ENCODE measurements at places on chromosomes 11 and 22.

DNA sequence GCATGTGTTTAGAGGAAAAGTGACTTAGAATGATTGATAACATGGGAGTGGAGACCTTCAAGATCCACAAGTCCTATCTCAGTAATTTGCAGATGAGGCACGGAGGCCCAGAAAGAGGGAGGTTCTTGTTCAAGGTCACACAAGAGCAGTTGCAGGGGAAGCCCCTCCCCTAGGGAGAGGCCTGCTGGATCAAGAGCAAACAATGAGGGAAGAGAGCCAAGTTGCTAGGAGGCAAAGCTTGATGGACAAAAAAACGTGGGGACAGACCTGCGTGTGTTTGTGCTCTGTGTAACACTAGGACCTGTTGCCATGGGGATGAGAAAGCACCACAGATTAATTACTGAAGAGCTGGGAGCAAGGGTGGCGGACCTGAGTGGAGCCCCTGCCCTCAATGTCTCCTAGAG lies 6.4 kb upstream of the MFRP start:
- no peak for DNase-seq

DNA sequence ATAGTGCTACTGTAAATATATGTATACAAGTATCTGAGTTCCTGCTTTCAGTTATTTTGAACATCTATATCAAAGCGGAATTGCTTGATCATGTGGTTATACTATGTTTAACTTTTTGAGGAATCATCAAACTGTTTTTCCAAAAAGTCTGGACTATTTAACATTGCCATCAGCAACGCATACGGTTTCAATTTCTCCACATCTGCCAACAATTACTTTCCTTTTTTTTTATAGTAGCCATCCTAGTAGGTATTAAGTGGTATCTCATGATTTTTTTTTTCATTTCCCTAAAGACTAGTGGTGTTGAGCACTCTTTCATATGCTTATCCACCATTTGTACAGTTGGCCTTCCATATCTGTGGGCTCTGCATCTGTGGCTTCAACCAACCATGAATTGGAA lies 1.3 kb upstream of the UBE4A start:
- no peak for DNase-seq

GRCh38 chr11:102386136-102386734 lies 39.2 kb downstream of the BIRC2 start:
- no peak for DNase-seq

GRCh38 chr11:2428322-2428795 lies 16.0 kb downstream of the TRPM5 start:
- peak; percentile 98 for DNase-seq

GRCh38 chr11:63017306-63017974 lies 1.8 kb upstream of the SLC22A8 start:
- no peak for DNase-seq

DNA sequence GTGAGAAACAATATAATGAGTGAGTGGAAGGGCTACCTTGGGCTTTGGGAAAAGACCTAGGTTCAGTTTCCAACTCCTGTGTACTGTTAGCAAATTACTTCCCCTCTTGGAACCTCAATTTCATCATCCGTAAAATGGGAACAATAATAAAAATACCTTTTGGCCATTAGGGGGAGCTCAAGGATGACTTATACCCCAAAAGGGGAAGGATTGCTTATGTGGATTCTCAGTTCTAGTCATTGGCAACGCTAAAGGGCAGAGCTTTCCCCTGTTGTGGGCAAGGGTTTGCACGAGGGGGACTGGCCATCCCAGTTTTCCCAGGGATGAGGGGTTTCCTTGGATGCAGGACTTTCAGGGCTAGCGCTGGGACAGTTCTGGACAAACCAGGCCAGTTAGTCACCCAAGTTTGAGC lies 3.1 kb upstream of the COMMD9 start:
- DNase-seq, result no peak

GRCh38 chr11:62075438-62075837 lies 48.4 kb upstream of the INCENP start:
- DNase-seq, result no peak

DNA sequence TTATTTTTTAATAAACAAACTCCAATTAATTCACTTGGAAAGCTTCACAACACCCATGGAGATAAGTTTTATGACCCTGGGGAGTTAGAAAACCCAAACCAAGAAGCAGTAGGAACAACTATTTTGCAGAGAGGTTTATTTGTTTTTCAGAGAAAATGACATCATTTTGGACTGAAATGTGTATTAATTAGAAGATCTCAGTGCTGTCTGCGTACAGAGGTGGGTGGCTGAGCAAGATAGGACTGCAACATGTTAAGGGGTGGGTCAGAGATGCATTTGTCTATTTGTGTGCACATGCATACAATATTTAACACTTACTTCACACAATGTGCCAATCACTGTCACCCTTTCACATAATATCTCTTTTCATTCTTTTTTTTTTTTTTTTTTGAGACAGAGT lies 1.1 kb downstream of the SCGB1A1 start:
- no peak for DNase-seq

- no peak for DNase-seq
These were observed 56.1 kb upstream of the EIF3M start for GRCh38 chr11:32527261-32528175.

- DNase-seq, result peak; percentile 67
These were observed 61.9 kb downstream of the ADM start for GRCh38 chr11:10366568-10367331.

DNA sequence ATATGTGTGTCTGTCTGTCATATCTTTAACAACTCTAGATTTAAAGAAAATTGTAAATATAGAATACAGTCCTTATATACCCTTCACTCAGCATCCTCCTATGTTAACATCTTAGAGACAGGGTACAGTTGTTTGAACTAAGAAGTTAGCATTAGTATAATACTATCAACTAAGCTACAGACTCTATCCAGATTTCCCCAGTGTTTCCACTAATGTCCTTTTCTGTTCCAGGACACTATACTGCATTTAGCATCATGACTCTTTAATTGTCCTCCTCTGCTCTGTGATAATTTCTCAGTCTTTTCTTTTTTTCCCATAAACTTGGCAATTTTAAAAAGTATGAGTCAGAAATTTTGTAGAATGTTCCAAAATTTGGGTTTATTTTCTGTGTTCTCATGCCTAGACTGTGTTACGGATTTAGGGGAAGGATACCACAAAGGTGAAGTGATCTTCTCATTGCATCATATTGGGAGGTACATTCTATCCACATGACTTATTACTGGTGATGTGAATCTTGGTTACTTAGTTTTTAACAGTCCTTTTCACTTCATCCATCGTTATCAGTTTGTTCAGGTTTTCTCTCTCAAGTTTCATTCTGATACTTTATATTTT lies 168.4 kb downstream of the SBF2 start:
- no peak for DNase-seq

DNA sequence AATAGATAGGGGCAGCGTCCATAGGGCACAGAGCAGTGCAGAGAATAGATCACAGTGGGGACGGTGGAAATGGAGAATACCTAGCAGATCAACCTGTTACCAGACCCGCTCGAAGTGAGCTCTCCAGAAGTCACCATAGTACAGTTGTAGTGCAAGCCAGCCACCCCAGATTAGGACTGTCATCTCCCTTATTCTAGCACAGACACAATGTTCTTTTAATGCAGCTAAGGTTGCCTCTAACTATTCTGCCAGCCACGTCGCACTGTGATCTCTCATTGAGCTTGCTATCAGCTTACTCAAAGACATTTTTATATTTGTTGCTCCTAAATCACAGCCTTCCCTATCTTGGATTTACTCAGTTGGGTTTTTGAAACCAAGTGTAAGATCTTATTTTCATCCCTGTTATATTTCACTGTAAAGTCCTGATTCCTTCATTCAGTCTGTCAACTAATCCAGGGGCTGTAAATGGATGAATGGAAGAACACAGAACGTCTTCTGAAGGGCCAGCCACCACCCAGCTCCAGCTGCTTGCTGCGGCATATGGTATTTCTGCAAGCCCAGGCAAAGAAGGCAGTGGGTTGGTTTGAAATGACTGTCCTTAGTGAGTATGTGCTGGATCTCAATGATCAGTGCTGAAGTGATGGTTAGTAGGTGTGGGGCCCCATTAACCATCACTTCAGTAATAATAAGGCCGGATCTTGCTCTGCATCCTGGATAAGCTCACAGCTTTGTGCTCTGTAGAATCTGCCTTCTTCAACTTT lies 3.4 kb downstream of the PARVA start:
- DNase-seq, result no peak

GRCh38 chr11:22244986-22245592 lies 52.2 kb downstream of the ANO5 start:
- DNase-seq, result no peak

DNA sequence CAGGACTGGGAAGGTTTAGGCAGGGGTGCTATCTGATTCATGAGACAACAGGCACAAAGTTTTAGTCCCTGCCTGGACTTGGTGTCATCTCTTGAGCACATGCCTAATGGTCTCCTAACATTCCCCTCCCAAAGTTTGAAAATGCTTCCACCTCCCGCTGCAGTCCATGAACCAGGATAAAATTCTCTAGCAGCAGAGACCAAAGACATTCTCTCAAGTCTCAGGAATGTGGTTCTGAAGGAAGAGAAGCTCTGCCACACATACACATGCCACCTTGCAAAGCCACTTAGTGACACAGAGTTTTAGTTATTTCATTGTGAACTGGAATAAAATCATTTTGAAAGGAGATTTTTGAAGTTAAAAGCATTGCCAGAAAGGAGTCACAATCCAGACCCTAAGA lies 15.5 kb downstream of the OR51B6 start:
- no peak for DNase-seq

DNA sequence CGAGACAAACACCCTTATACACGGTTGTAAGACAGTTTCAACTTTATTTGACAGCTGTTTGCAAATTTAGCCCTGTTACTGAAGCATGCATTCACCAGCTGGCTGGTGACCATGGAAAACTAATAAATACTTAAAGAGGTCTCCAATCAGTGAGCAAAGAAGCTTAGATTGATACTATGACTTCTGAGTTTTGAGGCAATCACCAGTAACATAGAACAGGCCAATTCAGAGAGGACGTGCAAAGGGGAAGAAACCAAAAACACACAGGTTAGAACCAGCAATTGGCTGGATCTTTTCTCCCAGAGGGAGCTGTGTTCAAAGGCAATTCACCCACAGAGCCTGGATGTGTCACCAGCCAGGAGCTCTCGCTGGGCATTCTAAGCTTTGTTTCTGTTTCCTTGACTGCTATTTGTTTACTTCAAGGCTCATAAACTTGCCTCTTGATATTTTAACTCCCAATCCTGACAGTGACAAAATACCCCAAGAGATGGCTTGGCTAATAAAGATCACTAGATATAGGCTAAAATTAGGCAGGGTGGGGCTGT lies 113.6 kb upstream of the MTMR2 start:
- DNase-seq, result no peak

DNA sequence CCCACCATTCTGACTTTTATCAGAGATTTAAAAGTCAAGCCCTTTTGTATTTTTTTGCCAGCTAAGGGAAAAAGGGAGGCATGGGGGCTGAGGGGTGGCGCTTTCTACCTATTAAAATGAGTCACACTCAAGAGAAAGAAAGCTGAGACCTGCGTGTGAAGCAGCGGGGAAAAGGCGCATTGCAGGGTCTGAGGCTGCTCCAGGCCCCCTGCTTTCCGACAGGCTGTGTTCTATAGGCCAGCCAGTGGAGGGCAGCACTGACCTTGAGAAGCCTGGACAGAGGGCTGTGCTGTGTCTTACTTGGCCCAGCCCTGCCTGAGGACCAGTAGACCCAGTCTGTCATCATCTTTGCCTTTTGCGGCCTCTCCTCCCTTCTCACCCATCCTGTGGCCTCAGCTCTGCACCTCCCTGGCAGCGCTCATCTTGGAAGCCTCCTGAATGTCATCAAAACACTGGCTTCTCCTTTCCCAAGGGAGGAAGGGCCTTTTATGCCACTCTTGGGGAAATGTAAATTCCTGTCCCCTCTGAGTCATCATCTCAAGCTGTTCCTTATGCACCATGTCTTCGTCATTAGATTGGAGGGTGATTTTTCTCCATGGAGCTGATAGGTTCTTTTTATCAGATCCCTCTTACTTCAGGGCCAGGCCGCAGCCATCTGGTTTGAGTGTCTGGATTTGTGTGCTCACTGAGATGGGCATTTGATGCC lies 12.6 kb upstream of the MAPK8IP1 start:
- no peak for DNase-seq

DNA sequence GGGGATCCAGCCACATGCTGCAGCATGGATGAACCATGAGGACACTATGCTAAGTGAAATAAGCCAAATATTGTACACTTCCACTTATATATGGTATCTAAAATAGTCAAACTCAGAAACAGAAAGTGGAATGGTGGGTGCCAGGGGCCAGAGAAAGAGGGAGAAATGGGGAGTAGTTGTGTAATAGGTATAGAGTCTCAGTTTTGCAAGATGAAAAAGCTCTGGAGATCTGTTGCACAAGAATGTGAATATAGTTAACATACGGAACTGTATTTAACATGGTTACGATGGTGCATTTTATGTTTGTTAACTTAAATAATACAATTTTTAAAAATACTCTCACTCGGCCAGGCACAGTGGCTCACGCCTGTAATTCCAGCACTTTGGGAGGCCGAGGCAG lies 21.2 kb downstream of the GDPD5 start:
- no peak for DNase-seq

GRCh38 chr11:118663902-118664301 lies 15.5 kb downstream of the TREH start:
- DNase-seq, result no peak

- DNase-seq, result no peak
These were observed 987 bp downstream of the C1QTNF6 start for GRCh38 chr22:37186997-37187522.

GRCh38 chr11:34680918-34681586 lies 60.2 kb downstream of the EHF start:
- DNase-seq, result no peak

DNA sequence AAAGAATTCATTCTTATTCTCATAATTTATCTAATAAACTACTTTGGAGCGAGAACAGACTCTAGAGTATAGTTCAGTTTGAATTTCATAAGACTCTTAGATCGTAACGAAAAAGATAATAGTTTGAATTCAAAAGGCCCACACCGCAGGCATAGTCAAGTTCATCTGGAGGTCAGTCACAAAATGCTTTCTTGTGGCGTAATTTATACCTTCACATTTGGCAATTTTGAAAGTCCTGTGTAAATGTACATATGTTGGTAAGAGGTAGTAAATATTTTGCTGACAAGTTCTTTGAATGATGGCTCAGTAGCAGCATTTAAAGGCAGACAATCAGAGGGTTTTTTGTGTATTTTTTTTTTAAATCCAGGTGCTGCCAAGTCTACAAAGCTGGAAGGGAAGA lies 88.1 kb downstream of the TEAD1 start:
- DNase-seq, result no peak
